ENCODE measurements at places on chromosomes 2 and 18.

DNA sequence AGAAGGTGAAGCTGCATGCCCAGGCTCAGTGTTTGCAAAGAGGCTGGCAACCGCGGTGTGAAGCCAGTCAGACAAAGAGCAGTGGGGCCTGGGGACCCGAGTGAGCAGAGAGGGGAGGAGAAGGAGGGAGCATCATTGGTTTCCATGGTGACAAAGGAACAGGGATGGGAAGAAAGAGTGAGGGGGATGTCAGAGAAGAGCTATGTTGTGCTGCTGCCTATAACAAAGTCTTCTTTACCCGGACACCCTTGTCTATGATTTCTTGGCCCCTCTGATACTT is 14.5 kb downstream of the TMEM247 start:
- DNase-seq = no peak

GRCh38 chr18:68354176-68354575 is 360.7 kb downstream of the TMX3 start:
- no peak for DNase-seq

DNA sequence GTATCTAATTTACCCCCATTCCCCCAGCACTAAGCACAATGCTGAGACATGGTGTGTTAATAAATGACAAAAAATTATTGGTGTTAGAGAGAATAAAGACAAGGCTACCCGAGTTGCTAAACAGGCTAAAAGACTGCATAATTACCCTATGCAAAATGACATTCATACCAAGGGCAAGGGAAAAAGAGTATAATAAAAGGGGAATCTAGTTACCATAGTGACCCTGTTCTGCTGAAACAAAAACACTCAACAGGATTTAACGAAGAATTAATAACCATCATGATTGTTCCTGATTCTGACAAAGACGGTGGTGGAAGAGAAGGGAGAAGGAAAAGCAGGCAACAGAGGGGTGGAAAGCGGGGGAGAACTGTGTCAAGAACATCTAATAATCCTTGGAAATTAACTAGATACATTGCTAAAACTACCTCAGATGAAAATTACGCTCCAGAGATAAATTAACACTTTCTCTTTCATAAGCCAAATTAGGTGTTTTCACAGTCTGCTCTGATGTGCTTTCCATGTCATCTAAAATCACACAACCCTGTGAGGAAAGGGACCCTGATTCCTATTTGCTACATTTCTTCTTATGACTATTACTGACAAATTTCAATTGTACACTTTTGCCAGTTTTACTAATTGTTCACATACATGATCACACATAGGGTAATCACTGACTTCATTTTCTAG is 25.5 kb downstream of the TTR start:
- peak; percentile 29 for DNase-seq

DNA sequence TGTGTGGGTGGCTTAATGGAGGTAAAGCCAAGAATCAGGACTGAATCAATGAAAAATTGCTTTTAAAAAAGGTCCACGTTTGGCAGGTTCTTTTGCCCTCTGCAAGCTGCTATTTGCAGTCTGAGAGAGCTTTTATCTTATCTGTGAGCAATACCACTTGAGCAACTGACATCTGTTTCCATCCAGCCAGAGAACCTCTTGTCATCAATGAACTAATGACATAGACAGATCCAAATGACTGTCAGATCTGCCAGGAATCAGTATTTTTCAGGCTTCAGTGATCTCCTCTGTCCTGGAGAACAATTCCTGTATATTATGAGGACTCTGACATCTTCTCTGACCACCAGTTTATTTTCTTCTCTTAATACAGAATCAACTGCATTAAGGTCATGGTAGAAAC is 608.1 kb downstream of the LRP1B start:
- no peak for DNase-seq

DNA sequence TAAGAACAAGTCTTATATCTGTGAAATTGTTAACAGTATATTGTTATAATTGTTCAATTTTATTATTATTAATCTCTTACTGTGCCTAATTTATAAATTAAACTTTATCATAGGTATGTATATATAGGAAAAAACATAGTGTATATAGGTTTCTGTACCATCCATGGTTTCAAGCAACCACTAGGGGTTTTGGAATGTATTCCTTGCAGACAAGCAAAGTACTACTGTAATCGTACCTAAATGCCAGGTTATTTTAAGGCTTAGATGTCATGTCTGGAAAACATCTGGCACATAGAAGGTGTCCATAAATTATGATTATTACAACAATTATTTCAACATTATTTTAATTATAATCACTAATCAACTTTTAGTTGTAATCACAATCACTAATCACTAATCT is 8.4 kb downstream of the ITSN2 start:
- no peak for DNase-seq

DNA sequence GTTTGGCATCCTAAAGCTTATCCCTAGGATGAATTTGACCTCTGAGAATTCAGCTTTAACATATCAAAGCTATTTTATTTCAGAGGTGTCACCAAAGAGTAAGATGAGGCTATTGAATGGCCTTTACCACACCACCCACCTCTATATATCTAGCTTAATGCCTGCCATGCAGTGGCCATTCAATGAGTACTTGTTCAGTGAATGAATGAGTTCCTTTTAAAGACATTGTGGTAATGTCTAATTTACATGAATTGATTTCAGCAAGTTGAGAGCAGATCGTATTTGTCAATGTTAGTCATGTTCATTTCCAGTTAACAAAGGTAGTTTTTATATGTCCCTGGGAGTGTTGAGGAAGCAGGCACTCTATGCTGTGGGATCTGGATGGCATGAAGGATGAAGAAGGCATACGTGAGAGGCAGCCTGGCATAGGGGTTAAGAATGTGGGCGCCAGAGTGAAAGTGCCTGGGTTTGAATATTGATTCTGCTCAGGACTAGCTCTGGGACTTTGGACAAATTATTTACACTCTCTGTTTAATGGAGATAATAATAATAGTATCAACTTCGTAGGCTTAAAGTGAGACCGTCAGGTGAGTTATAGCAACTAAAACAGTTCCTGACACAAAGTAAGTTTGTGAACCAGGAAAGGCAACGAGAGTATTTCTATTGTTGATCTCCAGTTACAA is 434.1 kb upstream of the CHST9 start:
- DNase-seq = no peak

DNA sequence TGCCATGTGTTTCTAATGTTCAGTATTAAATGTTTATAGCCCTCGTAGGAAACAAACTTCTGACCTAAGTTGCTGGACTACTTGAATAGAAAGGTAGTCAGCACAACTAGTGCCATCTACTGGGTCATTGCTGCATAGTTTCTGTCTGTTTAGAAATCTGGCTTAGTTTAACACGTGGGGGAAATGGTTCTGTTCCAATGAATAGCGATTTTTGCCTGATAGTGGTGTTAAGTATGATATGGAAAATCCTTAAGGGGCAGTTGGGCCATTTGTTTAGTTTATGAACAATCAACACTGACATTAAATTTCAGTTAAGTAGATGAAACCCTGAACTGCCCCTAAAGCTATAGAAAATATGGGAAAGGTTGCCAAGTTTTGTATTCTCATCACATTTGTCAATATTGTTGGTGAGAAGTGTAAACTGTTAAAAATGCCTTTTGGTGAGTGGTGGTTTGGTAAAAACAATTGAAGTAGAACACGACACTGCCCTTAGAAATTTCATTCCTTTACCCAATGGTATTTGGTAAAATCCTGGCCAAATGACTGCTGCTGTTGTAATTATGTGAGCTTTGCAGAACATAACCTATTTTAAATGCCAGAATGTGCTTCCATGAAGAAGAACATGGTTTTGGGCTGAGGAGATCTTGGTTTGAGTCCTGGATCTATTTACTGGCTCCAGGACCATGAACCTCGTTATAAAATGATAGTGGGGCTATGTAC is 13.2 kb downstream of the NABP1 start:
- DNase-seq = peak; percentile 66

GRCh38 chr2:66851449-66851872 is 416.5 kb downstream of the MEIS1 start:
- DNase-seq = no peak

DNA sequence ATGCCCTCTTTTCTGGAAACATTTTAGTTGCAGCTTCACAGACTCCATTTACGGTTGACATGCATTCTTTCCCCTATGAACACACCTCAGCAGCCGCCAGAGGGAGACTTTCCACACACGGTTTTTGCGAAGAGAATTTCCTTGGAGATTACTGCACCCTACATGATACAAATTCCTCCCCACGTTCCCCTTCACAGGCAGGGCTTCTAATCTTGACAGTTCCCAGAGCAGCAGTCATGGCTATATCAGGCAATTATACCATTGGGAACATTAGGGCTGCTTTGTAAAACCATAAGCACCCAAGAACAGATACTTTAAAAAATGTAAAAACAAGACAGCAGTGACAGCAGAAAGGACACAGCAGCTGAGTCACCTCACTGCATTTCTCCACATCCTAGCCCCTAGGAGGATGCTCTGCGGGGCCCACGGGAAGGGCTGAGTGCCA is 253.8 kb downstream of the TGIF1 start:
- peak; percentile 39 for DNase-seq

- no peak for DNase-seq
These were observed 20.9 kb upstream of the CCBE1 start for GRCh38 chr18:59718108-59718463.

DNA sequence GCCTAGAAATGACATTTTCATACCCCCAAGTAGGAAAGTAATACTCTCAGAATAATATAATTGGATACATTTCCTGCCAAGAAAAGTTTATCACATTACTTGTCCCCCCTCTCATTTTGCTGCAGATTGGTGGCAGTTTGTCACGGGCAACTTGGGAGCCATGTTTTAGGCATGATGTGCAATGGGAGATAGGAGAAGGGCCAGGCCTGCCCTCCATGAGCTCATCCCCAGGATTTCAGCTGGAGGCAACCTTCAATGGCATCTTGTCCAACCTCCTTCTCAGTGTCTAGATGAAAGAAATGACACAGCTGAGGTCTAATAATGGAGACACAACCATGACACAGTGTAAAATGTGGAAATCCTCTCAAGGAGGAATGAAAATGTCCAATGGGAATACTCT is 11.4 kb upstream of the RAB31 start:
- DNase-seq = no peak

- no peak for DNase-seq
These were observed 6.1 kb upstream of the OTOF start for GRCh38 chr2:26483957-26484565.

DNA sequence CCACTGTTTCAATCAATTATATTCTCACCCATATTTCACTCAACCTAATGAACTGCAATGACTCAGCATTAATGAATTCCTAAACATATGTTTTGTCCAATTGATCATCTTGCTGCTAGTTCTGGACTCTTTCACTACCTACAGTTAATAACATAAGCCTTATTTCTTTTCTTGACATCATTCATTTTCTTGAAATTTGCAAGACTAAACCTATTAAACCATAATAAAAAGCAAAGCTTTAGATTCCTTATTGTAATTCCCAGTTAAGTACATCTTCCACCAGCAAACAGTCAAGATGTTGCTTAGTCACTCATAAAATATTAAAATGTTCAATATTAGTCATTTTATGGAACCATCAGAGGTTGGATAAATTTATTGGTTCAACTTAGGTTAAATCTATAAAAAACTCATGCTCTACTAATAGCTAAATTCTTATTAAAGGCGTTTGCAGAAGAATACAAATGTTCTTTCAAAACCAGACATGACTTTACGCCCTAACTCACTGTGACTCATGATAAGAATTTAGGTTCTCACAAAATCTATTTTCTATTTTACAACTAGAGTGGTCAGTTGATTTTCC is 599.4 kb downstream of the RNF144A start:
- DNase-seq = no peak

GRCh38 chr18:25310045-25310444 is 41.9 kb downstream of the ZNF521 start:
- no peak for DNase-seq

GRCh38 chr2:135984199-135985017 is 1.0 kb downstream of the DARS1 start:
- DNase-seq = peak; percentile 66

DNA sequence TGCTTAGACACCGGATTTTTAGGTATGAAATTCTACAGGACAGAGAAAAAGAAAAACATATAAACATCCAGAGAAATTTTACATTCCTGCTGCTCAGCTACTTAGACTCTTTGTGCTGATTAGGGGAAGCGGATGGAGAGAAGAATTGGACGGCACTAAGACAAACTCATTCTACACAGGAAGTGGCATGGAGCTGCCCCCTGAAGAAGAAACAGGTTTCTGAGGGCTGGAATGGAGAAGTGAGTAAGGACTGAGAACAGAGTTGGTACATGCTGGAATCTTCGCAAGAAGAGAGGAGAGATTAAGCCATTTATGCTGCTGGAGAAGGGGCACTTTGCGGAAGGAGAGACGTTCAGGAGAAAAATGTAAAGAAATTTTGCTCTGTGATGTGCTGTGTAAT is 253.0 kb upstream of the ERBB4 start:
- no peak for DNase-seq

GRCh38 chr18:44680273-44681075 is at the start of gene SETBP1:
TSS of gene SETBP1 (plus strand) at chr18:44680888. CDS start at chr18:44701347, 20,459 bp downstream.
- peak; percentile 72 for DNase-seq

- DNase-seq = no peak
These were observed 58.2 kb upstream of the REG3G start for GRCh38 chr2:78967294-78967693.

GRCh38 chr18:60892855-60893254 is 440.4 kb upstream of the CDH20 start:
- no peak for DNase-seq

GRCh38 chr2:33267756-33268155 is 208.7 kb upstream of the RASGRP3 start:
- DNase-seq = no peak

- DNase-seq = no peak
These were observed 725.6 kb upstream of the ID2 start for GRCh38 chr2:7956126-7956689.

DNA sequence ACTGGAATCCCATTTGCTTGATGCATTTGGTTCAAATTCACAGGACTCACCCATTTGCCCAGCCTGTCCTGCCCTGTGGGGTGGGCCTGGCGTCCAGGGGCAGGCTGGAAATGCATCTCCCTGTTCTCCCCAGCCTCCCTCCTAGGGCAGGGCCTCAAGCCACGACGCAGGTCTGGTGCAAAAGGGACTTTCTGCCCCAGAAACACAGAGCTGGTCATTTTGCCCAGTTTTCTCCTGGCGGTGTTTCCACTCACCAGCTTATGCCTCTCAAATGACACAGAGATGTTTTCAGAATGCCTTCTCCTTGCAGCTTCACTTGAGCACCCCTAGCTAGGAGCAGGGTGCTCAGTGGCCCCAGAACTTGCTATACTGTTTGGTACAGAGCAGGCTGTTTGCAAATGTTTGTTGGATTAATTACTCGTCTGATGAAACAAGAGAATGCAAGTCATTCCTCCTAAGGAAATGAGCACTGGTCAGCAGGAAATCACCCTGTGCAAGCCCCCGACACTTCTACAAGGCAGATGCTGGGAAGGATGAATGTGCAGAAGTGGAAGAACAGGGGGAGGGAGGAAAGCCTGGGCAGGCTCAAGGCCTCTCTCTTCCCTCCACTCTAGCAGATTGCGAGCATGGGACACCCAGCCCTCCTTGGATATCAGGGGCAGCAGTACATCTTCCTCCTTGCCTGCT is 164.3 kb upstream of the APCDD1 start:
- no peak for DNase-seq

GRCh38 chr2:74448771-74449170 is 6.1 kb upstream of the INO80B start:
- no peak for DNase-seq

Data from GM13976 (cell line).